Thymus (tissue), 14 donors: ENCODE measurements at places on chromosomes 11 and 22. TPM values are rescaled to one million over a fixed set of nuclear protein-coding genes. Genes with fewer than 3 reads are reported as not detected.

The HNRNPUL2 gene
- 7.7 TPM for total RNA-seq

The LRRC56 gene
- 0.47 TPM for total RNA-seq

GRCh38 chr22:37158963-37159290 lies 9.2 kb upstream of the IL2RB start:
- no peaks in the 10 kb centered on the region for H3K4me1 ChIP-seq
- no peak for DNase-seq
- no peak overlapping the region for H3K27ac ChIP-seq
- H3K4me3 ChIP-seq, result no peak overlapping the region
- H3K27me3 ChIP-seq, result no peaks in the 10 kb centered on the region

DNA sequence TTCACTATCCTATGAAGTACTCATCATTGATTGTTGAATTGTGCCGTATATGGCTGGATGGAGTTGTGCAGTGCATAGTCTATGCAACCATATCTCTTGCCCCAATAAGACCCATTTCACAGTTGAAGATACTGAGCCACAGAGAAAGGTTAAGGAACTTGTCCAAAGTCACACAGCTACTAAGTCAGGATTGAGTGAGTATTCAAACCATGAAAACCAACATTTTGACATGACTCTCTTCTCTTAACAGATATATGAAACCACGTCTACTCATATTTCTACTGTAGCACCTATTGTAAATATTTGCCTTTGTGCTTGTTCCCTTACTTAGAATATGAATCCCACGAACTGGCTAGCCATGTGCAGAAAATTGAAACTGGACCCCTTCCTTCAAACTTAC lies 58.1 kb downstream of the MAML2 start:
- no peaks in the 10 kb centered on the region for H3K27me3 ChIP-seq
- H3K4me3 ChIP-seq, result no peak overlapping the region
- no peaks in the 10 kb centered on the region for H3K4me1 ChIP-seq
- H3K27ac ChIP-seq, result no peak overlapping the region
- no peaks in the 10 kb centered on the region for H3K36me3 ChIP-seq

DNA sequence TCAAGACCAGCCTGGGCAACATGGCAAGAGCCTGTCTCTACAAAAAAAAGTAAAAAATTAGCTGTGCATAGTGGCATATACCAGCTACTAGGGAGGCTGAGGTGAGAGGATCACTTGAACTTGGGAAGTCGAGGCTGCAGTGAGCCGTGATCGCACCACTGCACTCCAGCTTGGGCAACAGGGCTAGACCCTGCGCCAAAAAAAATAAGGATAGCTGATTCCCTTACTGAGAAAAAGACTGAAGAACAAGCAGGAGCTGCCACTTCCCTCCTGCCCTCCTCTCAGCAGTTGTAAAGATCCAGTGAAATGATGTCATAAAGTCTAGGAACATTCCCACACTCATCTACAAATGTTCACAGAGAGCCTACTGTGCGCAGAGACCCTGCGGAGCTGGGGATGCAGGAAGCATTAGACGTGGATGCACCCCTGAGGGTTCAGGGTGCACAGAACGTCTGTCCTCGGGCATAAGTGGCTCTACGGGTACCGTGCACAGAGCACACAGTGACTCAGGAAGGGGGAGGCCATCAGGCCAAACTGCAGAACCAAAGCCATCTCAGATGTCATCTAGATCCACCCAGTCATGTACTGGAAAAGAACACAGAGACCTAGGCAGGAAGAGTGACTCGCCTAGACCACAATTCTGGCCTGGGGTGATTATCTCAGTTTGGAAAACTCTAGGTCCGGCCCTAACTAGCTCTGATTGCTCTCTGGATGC lies 11.7 kb downstream of the SEC14L2 start:
- no peak overlapping the region for H3K27ac ChIP-seq
- H3K27me3 ChIP-seq, result no peaks in the 10 kb centered on the region
- no peaks in the 10 kb centered on the region for H3K4me1 ChIP-seq
- H3K36me3 ChIP-seq, result peaks cover 20% of the 10 kb centered on the region
- DNase-seq, result no peak

DNA sequence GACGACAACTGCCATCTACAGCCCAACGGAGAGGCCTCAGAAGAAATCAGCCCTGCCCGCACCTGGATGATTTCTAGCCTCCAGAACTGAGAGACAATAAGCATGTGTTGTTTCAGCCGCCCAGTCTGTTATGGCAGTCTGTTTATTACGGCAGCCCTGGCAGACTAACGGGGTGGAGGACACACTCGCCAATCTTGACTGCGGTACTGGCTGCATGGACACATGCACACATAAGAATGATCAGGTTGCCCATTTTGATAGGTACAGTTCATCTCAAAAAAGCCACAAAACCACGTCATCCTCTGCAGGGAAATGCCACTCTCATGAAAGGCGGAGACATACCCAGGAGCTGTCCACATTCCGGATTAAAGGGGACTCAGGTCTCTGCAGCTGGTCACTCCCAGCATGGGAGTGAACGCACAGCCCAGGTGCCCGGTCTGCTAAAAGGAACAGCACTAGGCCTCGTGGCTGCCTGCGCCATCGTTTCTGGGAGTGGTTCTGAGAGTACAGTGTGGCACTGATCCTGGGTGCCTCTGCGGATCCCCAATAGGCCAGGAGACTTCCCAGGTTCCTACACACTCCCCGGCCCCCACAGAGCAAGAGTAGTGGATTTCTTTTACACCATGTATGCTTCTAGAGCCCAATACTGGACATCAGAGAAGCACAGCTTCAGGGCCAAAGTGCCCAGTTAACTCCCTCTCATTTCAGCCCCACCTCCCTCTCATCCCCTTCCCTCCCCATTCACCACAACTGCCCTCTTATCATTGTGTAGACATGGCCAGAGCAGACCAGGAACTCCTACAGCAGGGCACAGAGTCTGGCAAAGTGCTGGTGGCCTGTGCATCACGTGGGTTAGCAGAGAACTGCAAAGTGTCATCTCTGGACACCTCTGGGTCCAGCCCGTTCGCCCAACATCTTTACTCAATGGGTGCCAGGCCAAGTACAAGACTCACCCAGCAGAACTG lies 11.7 kb upstream of the COMT start:
- peaks cover 3% of the 10 kb centered on the region for H3K4me1 ChIP-seq
- H3K27ac ChIP-seq, result no peak overlapping the region
- H3K4me3 ChIP-seq, result no peak overlapping the region
- H3K36me3 ChIP-seq, result no peaks in the 10 kb centered on the region
- H3K27me3 ChIP-seq, result no peaks in the 10 kb centered on the region

DNA sequence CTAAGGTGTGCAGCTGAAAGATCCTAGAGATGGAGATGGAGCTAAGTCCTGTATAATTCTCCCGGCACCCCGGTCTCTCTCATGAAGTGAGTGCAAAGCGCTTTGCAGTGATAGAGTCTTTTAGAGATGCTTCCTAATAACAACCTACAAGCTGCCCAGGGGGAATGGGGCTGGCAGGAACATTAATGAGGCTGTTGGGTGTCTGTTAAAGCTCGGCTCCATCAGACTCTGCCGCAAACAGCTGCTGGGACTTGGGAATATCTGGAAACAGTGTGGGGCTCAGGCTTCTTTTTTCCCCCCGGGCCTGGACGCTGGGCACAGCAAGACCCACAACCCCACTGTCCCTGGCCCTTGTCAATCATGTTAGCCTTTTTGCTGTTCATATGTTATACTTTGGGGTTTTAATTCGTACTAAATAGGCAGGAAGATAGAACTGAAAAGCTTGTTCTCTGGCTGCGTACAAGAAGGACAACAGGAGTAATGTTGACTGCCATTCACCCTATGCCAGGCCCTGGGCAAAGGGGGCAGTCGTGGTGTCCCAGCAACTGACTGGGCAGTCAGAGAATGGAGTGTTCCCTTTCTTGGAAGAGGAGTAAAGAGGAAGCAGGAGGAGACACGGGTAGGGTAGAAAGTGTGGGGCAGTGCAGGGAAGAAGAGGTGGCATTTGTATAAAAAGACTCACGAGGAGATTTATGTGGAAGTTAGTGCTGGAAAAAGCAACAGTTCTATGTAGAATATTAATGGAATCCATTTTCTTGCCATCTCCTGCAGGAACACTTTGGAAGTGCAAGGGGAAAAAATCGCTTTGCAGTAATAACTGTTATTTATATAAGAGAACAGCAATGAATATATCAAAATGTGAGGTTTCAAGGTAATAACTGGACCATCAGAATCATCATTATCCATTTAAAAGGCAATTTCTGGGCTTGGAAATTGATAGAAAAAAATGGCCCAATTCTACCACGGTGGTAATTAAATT lies 232.8 kb downstream of the GRIK4 start:
- no peaks in the 10 kb centered on the region for H3K4me1 ChIP-seq
- DNase-seq, result no peak
- no peaks in the 10 kb centered on the region for H3K36me3 ChIP-seq
- no peak overlapping the region for H3K27ac ChIP-seq
- H3K4me3 ChIP-seq, result no peak overlapping the region

DNA sequence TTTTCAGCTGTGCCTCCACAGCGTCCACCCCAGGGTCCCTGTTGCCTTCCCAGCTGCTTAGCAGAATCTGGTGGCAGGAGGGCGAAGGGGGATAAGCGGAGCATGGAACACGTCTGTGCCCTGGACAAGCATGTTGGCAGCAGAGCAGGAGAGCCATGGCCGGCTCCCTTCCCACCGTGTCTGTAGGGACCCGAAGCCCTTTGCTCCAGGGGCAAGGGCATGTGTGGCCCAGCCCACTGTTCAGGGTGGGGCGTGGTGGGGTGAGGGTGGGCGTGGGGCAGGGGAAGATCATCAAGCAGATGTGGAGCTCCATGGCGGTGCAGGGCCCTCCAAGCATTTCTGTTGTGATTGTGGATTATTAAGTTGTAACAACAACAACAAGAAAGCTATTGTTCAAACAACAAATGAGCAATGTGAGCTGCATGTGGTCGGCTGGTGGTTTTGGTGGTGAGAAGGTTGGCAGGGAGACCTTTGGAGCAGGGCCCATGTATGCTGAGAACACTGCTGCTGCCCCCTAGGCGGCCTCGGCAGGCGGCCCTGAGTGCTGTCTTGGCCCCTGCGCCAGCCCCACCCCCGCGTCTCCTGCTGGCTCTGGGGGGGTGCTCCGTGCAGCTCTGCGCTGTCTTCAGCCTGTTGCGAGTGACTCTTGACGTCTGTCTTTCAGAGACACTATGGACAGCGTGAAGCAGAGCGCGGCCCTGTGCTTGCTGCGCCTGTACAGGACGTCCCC lies 50.9 kb downstream of the AP2A2 start:
- H3K4me3 ChIP-seq, result no peak overlapping the region
- DNase-seq, result no peak
- no peak overlapping the region for H3K27ac ChIP-seq
- peaks cover 48% of the 10 kb centered on the region for H3K36me3 ChIP-seq
- H3K4me1 ChIP-seq, result peaks cover 10% of the 10 kb centered on the region

- H3K4me3 ChIP-seq, result no peak overlapping the region
- H3K27me3 ChIP-seq, result no peaks in the 10 kb centered on the region
- no peak for DNase-seq
- H3K27ac ChIP-seq, result no peak overlapping the region
- no peaks in the 10 kb centered on the region for H3K4me1 ChIP-seq
These were observed 697.6 kb downstream of the JRKL start for GRCh38 chr11:97087419-97087818.

GRCh38 chr11:3188496-3189195 lies 23.5 kb upstream of the OSBPL5 start:
- peaks cover 2% of the 10 kb centered on the region for H3K27me3 ChIP-seq

GRCh38 chr11:124872280-124872679 lies 7.0 kb downstream of the ROBO3 start:
- H3K4me3 ChIP-seq, result no peak overlapping the region
- peaks cover 99% of the 10 kb centered on the region for H3K27me3 ChIP-seq
- H3K4me1 ChIP-seq, result peaks cover 14% of the 10 kb centered on the region
- no peak for DNase-seq
- no peaks in the 10 kb centered on the region for H3K36me3 ChIP-seq
- no peak overlapping the region for H3K27ac ChIP-seq

GRCh38 chr11:34910817-34911216 lies 5.4 kb downstream of the APIP start:
- H3K36me3 ChIP-seq, result no peaks in the 10 kb centered on the region
- H3K4me3 ChIP-seq, result no peak overlapping the region
- peaks cover 36% of the 10 kb centered on the region for H3K4me1 ChIP-seq
- DNase-seq, result no peak

GRCh38 chr22:21632931-21633330 lies 371 bp downstream of the CCDC116 start:
- H3K27me3 ChIP-seq, result no peaks in the 10 kb centered on the region
- H3K4me1 ChIP-seq, result peaks cover 11% of the 10 kb centered on the region
- no peak for DNase-seq
- H3K4me3 ChIP-seq, result no peak overlapping the region
